ENCODE measurements at places on chromosomes 5 and 9.

DNA sequence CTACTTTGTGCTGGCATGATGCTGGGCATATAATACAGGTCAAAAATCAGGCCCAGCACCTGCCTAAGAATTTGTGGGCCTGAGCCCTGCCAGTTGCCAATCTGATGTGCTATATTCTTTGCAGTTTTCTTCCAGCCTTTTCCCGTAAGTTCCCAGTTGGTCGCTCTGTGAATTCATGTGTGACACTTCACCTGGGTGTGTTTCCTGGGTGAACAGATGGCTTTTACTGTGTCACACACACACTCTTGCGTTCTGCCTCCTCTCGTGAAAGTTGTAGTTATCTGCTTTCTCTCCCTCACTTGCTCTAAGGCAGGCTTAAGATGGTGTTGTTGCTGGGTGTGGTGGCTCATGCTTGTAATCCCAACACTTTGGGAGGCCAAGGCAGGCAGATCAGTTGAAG, 153.5 kb upstream of the DMRT1 start:
- no peak for DNase-seq

- DNase-seq, result peak; percentile 22
These were observed 60.3 kb downstream of the FOXD1 start for GRCh38 chr5:73388306-73388684.

DNA sequence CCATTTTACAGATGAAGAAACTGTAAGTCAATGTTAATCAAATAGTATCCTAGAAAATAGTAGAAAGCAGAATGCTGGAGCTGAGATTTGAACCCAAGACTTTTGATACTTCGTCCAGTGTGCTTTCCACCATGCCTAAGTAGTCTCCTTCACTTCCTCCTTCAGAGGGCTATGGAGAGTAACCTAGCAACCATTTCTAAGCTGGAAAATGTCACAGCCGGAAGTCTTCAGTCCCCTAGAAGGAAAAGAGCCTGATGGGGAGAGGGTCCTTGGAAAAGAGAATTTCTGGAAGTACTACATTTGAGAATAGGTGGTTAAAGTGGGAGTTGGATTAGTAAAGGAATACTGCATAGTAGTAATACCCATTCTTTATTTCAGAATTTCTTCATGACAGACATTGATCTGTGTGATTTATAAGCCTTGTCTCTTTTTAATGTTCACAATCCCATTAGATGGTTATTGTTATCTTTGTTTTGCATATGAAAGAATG, 32.7 kb downstream of the PCDHAC2 start:
- DNase-seq, result no peak

DNA sequence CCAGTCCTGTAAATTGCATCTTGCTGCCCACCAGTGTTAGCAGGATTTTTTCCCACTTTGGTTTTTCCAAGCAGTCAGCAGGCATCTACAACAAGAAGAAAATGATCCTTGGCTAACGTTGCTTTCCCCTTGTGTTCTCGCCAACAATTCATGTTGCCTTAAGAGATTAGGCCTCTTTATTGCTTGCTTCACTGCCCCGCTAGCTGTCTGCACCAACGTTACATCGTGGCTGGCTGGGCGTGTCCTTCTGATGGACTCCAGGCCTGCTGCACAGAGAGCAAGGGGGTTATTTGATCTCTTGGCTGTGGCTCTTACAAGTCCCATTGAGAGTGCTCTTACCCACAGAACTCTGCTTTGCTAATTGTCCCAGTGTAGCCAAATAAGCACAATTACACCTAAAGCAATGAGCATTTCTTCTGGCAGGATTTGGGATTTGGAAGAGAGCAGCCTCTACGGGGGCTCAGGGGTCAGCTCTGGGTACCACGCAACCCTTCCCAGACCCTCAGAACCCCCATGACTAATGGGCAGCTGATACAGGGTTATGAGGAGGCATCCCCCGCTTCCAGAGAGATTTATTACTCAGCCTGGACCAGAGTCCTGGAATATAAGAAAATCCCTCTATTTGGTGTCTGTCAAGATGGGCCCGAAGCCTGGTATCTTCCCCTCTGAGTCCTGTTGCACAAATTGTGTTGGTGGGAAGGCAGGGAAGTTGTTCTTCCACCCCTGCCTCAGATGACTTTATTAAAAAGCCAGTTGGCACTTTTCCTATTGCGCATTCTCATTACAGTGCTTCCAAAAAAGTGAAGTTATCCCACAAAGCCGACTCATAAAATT, 17.6 kb downstream of the DCANP1 start:
- DNase-seq, result no peak

DNA sequence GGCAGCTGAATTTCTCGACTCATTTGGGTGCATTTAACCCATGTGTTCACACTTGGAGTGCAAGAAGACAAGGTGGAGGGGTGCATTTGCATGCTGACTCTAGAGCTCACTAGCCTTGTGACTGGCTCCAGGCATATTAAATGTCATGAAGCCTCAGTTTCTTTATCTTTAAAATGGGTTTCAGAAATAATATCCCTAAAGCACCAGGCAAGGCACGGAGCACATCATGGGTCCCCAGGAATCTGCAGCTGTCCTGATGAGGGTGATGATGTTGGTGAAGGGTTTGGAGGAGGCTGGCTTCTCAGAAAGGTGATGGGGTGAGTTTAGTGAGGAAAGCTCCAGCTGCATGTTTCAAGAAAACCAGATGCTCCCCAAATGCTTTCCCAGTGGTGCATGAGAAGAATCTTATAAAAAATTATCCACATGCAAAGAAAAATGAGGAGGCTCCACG, 14.8 kb downstream of the STC2 start:
- DNase-seq, result no peak

DNA sequence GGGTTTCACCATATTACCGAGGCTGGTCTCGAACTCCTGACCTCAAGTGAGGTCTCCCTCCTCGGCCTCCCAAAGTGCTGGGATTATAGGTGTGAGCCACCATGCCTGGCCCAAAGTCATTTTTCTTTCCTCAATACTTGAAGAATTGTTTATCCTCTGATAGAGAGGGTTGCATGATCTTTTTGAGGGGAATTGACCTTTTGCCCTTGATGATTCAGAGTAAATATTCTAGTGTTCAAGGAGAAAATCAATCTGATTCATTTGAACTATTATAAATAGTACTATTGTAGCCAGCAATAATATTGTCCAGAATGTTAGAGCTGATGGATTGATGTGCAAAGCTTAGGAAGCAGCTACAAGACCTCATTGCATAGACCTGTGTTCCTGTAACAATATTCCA, 47.1 kb downstream of the UGCG start:
- no peak for DNase-seq

DNA sequence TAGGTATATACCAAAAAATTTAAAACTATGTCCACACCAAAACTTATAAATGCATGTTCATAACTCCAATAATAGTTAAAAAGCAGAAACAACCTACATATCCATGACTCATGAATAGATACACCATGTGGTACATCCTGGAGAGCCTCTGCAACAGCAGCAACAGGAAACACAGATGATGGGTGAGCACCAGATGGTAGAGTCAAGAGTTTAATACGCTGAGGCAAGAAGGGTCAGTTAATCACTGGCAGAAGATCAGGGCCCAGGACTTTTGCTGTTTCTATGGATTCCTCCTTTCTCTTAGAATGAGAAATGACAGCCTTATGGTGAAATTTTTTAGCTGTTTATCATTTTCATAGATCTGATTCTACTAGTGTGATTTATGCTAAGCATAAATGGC, 351.8 kb upstream of the ADAMTSL1 start:
- no peak for DNase-seq

DNA sequence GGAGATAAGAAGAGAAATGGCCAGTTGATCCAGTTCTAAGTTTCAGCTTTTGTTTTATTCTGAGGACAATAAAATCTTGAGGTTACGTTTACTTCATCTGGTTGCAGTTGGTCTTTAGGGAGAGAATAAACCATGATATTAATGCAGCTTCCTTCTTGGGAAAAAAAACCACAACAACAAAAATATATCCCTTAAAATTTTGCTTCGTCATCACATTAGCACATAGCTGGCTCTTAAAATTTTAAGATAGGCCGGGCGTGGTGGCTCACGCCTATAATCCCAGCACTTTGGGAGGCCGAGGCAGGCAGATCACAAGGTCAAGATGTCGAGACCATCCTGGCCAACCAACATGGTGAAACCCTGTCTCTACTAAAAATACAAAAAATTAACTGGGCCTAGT, 86.4 kb downstream of the EQTN start:
- DNase-seq, result no peak

DNA sequence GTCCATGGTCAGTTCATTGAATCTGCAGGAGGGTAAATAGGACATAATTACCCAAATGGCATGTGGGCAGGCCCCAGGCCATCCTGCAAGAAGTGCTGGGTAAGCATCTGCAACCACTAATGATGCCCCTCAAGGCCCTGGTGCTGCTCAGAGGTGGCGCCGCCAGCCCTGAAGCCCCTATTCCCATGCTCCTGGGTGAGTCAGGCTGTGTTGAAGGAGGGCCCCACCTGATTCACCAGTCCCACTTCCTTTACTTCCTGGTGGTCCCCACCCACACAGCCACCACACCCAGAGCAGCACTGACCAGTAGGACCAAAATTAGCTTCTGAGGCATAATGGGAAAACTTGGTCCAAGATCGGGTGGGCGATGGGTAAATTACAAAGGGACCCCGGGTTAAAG, 120.4 kb upstream of the SPRY4 start:
- DNase-seq, result peak; percentile 92

- DNase-seq, result peak; percentile 15
These were observed 109.7 kb downstream of the TSSK1B start for GRCh38 chr5:113325054-113325453.
